ENCODE measurements at places on chromosomes 7 and 10. TPM values are rescaled to one million over a fixed set of nuclear protein-coding genes. Genes with fewer than 3 reads are reported as not detected.

DNA sequence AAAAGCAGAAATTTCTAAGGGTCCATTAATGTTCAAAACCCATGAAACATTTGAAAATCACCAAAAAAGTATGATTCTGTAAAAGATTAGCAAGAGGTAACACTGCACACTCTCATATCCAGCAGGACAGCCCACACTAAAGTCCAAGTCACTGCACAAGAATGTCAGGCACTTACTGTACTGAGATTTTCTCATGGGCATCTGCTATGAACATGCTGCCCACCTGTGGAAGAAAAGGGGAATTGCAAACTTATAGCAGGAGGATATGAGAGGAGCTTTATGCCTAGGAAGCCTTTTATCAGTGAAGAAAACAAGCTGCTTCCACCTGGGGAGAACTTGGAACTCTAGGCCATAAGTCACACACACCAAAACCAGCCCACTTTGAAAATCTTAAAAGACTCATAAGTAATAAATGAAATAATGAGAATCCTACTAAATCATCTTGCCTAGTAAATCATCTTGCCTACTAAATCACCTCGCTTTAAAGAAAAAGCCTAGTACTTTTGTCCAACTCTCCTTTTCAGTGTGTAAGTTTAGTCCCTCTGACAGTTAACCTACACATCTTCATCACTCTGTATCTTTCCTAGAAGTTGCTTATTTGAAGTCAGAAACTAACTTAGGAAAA, 46.1 kb downstream of the ARMH3 start:
- peak; percentile 93 for DNase-seq

GRCh38 chr7:74297516-74298233, 8.5 kb downstream of the CLIP2 start:
- no peak for DNase-seq

DNA sequence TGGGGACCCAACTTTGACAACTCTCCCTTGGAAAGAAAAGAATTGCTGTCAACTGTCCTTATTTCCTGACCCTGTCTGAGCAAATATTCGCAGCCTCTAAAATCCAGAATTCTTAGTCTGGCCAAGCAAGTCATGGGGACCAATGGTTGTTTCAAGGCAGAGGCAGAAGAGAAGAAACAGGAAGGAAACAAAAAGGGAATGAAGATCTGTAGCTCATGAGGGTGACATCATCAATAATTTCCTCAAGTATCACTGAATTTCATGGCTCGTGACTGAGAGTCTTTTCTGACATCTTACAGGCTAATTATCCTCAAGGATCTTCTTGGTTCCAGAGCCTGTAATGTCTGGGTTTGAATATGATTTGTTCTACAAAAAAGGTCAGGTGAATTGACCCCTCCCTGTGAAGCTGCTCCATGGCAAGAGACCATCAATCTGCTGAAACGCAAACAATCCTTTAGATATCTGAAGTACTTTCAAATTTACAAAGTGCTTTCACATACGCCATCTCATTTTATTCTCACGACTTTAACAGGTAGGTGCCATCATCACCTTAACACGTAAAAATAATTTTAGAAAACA, 5.8 kb downstream of the CDK6 start:
- DNase-seq: no peak

GRCh38 chr7:39525926-39526325, 40.3 kb upstream of the YAE1 start:
- DNase-seq: peak; percentile 68

DNA sequence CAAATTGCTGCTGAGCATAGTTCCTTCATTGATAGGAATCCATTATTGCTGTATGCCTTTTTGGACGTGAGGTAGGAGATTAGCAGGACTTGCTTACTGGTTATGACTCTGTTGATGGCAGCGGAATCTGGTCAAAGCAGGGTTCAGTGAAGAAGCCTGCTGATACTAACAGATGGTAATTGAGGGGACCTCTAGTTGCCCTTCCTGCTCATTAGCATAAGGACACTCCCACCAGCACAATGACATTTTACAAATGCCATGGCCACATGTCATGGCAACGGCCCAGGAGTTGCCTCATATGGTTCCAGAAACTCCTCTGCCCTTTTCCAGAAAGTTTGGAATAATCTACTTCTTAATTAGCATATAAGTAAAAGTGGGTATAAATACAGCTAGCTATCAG, 417.5 kb downstream of the CDC14C start:
- no peak for DNase-seq

DNA sequence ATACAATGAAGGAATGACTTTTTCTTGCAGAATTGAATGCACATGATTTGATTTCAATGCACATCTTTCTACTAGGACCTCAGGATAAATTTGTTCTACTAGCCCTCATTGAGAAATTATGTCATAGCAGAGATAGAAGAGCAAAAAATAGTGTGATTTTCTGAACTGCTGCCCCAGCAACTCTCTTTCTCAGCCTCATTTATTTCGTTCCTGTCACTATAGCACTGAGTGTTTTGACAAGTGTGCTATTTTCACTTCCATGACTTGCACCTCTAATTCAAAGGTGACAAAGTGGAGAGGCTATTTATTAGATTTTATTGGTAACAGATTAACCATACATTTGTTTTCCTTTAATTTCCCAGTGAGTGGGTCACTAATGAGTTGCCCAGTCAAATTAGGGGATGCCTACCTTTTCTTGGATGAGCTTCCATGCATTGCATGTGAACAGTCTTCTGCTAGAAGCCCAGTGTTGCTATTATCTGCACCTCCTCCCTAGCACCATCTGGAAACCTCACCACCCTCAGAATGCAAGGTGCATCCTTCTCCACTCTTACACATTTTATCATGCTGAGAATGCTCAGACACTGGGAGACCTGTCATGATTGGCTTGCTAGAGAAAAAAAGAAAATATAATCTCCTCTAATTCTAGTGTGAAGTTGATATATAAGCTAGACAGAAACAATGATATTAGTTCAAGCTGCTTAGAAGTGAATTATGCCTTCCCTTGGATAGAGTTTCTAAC, 119.6 kb upstream of the CTTNBP2 start:
- DNase-seq: no peak

DNA sequence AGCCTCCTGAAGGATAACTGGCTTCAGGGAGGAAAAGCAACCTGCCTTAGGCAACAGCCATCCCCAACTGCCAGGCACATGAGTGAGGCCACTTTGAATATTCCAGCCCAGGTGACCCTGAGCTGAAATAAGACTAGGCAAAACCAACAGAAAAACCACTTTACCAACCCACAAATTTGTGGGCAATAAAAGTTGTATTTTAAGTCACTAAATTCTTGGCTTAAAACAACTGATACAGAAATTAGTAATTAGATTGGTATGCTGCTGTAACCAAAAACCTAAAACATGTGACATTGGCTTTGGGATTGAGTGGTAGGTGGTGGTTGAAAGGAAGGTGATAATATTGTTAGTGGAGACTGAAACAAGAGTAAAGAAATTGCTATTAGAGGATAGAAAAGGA, 39.9 kb downstream of the ABCB4 start:
- DNase-seq: peak; percentile 92

- DNase-seq: no peak
Observed at GRCh38 chr7:80957226-80957777, 38.5 kb upstream of the SEMA3C start.

DNA sequence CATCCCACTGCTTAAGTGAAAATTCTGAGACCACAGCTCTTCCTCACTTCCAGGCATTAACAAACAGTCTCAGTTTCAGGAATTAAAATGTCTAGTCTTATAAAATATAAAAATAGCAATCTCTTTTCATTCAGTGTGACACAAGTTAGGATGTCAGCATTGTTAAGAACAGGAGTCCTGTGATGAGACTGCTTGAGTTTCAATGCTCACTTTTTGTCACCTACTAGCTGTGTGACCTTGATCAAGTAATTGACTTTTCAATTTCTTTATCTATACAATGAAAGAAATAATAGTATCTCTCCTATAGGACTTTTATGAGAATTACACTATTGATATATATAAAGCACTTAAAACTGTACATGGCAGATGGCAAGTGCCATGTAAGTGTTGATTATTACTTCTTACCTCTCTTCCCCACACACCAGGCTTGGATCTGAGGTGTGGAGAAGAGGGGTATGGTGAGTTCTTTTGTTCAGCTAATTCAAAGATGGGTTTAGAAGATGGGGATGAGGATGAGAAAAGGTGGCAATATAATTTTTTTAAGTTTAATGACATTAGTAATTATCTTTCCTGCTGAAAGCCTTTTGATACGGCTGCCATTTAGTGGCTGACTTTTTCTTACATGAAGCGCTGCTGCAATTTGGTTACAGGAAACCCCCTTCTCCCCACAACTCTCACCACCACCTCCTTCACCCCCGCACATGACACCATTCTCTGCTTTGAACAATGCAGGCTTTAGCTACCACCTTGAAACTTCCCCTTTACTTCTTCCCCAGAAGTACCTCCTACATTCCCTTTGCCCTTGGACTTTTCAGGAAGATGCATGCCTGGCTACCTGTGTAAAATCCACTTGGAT, 20.8 kb upstream of the HYAL4 start:
- DNase-seq: no peak

DNA sequence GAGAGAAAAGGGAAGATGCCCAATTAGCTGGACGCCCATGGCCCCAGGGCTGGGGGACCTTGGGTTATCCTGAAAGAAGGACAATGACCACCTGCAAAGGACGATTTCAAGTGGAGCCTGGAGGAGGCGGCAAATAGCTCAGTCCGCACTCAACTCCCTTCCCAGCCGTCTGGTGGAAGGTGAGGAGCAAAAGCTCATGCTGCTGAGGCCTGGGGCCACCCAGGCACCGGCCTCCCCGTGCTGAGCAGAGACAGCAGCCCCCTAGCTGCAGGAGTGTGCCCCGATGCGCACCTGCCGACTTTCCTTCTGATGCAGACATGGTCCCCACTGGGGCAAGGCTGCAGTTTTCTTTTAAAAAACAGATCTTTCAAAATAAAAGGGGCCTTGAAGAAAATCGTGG, 7.9 kb downstream of the FAM20C start:
- no peak for DNase-seq

DNA sequence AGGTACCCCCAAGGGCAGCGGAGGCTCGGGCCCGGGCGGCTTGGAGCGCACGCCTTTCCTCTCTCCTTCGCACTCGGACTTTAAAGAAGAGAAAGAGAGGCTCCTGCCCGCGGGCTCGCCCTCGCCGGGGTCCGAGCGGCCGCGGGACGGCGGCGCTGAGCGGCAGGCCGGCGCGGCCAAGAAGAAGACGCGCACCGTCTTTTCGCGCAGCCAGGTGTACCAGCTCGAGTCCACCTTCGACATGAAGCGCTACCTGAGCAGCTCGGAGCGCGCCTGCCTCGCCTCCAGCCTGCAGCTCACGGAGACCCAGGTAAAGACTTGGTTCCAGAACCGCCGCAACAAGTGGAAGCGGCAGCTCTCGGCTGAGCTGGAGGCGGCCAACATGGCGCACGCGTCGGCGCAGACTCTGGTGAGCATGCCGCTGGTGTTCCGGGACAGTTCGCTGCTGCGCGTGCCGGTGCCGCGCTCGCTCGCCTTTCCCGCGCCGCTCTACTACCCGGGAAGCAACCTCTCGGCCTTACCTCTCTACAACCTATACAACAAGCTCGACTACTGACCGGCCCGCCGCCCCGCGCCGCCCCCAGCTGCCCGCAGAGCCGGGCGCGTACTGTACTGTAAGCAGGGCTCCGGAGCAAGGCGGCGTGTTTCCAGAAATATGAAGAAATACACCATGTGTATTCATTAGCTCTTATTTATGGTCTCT, 1.8 kb downstream of the HMX2 start:
- DNase-seq: no peak

The SLC18A3 gene
- 0.10 TPM for total RNA-seq

The HABP2 gene
- 28.8 TPM for total RNA-seq

The STAMBPL1 gene
- 4.3 TPM for total RNA-seq

The GIMAP5 gene
- 0.20 TPM for total RNA-seq

The HMX2 gene
- total RNA-seq: not detected

The LHFPL3 gene
- total RNA-seq: not detected

The UCMA gene
- total RNA-seq: not detected

The ENKUR gene
- 1.4 TPM for total RNA-seq

The GRM8 gene
- total RNA-seq: 0.70 TPM

The COL28A1 gene
- total RNA-seq: 0.87 TPM

All from renal cortical epithelial cell (primary cell).